ENCODE measurements at places on chromosomes 1 and 21.

DNA sequence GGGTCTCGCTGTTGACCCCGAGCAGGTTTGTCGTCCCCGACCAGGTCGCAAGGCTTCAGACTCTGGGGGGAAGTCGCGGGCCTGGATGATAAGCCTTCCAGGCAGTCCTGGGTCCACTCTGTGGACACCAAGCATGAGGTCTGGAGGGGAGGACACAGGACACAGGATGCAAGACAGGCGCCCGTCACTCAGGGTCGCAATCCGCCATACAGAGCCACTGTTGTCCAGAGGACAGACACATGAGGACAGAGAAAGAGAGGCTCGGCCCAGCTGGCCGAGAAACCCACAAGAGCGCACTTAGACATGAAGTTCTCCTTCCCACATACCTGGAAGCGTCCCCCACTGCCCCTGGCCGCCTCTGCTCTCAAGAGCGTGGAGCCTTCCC, 4.8 kb upstream of the FOXD2 start:
- DNase-seq: no peak

GRCh38 chr1:147919896-147920295, 8.3 kb upstream of the GPR89B start:
- no peak for DNase-seq

GRCh38 chr1:119542492-119542946, 35.5 kb downstream of the HSD3B1 start:
- DNase-seq: no peak

DNA sequence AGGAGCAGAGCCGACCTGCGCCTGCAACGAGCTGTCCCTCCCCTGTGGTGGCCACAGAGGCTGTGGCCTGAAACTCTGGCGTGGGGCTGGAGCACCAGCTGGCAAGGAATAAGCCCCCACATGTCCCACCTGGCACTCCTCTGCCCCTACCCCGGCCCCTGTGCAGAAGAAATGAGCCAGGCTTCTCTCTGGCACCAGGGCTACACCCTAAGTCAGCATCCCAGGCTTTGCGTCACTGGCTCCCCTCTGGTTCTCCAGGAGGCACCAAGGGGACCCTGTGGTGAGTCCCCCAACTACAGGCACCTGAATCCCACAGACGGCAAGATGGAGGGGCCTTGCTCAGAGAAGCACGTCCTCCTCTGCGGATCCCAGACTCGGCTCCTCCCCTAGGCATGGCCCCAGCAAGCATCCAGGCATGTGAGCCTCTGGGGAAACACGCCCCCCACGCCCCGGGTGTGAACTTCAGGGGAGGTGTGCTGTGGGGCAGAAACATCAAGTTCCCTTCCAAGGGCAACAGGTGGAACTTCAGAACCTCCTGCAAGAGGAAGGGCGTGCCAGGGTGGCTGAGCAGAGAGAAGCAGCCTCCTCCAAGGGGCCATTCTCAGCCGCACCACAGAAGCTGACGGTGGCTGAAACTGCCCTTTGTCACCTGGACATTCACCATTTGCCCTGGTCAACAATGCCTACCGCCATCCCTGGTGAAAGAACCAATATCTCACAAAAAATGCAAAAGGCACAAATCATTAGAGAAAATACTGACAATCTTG, 2.9 kb downstream of the KRTAP10-7 start:
- no peak for DNase-seq

GRCh38 chr1:67053535-67053784, 488 bp downstream of the SLC35D1 start:
- DNase-seq: no peak

- DNase-seq: peak; percentile 49
Observed at GRCh38 chr1:201495551-201496295, 11.2 kb downstream of the CSRP1 start.

DNA sequence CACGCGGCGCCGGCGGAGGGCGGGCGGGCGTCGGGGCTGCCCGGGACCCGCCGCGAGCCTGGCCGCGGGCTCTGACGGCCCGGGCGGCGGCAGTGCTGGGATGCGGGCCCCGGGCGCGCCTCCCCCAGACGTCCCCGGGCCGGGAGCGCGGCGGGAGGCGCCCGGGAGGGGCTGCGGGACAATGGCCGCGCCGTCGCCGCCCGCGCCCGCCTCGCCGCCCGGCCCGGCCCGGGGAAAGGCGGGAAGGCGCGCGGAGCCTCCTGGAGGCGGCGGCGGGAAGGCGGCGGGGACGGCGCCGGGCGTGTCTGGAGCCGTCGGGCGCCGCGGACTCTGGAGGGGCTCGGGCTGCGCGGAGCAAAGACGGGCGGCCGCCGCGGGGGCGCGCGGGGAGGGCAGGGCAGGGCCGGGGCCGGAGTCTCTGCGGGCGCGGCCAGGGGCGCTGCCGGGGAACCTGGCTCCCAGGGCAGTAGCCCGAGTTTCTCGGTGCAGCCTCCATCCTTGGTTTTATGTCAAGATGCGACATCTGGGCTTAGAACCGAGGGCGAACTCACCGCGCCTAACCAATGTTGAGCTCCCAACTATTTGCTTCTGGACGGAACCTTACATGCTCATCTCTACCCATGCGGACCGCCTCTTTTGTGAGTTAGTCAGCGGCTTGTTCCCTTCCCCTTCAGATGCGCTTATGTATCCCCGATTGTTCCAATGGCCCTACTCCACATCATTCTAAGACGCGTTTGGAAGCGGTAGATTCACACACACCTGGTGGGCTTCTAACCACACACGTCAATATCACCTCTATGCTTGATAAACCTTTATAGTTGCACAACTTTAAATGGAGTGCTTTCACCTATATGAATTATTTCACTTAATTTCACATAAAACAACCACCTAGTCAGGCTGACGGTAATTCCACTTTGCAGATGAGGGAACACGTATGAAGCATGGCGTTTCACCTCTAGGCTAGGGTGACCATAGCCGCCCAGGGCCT, 651 bp downstream of the ZBTB8A start:
- DNase-seq: peak; percentile 67

- no peak for DNase-seq
Observed at GRCh38 chr21:31273278-31273677, 70.8 kb downstream of the TIAM1 start.

- no peak for DNase-seq
Observed at GRCh38 chr1:91476533-91477217, 24.0 kb upstream of the CDC7 start.

DNA sequence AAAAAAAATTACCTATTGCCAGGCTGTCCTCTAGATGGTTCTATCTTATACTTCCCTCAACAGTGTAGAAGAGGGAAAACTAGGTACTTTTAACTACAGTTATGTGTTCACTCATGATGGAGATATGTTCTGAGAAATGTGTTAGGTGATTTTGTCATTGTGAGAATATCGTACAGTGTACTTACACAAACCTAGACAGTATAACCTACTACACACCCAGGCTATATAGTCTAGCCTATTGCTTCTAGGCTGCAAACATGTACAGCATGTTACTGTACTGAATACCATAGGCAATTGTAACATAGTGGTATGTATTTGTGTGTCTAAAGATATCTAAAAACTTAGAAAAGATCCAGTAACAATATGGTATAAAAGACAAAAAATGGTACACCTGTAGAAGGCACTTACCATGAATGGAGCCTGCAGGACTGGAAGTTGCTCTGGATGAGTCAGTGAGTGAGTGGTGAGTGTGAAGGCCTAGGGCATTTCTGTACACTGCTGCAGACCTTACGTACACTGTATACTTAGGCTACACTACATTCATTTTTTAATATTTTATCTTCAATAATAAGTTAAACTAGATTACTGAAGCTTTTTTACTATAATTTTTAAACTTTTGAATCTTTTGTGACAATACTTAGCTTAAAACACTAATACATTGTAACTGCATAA, 13.2 kb downstream of the MGST3 start:
- DNase-seq: no peak

DNA sequence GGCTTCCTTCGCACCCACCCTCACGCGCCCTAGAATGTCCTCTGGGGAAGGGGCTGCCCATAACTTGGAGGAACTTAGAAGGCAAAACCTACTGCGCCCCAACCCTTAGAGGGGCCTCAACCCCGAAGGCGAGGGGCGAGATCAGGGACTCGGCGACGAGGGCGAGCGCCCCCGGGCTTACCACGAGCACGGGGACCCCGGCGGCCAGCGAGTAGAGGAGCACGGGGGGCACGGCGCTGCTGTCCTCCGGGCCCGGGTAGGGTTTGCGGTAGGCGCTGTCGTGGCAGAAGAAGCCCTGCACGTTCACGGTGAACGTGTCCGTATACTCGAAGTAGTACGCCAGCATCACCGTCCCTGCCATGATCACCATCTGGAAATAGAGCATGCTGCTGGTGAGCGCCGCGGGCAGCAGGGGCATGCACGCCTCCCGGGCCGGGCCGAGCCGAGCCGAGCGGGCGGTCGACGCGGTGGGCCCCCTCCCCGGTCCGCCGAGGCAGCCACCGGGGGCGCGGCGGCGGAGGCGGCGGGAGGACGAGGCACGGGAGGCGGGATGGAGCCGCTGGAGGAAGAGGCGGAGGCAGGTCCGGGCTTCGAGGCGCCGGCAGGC, 304 bp downstream of the PLPPR5 start:
- peak; percentile 14 for DNase-seq

DNA sequence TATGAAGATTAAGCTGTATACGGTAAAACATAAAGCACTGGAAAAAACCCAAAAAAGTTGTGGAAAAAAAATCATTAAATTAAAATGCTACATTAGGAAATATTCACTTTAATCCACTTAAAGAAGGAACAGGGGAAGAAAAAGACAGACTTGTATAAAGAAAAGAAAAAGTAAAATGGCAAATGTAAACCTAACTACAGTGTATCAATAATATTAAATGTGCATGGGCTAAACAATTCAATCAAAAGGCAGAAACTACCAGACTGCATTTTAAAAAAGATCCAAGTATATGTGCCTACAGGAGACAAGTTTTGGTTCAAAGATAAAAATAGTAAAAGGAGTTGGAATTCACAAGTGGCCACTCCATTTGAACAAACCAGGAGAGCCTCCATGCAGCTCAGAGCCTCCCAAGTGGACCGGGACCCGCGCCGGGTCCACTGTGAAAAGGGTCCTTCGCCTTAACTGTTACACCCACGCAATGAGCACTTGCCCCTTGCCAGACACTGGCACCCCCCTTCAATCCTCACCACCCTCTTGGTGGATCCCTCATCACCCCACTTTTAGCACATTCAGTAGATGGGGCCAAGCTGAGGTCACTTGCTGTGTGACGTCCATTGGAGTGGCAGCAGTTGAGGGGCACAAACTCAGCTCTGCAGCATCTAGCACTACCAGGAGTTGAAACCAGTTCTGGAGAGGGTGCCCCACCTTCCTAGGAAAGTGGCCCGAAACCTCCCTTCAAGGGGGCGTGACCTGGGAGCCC, 898 bp downstream of the C1orf174 start:
- no peak for DNase-seq

DNA sequence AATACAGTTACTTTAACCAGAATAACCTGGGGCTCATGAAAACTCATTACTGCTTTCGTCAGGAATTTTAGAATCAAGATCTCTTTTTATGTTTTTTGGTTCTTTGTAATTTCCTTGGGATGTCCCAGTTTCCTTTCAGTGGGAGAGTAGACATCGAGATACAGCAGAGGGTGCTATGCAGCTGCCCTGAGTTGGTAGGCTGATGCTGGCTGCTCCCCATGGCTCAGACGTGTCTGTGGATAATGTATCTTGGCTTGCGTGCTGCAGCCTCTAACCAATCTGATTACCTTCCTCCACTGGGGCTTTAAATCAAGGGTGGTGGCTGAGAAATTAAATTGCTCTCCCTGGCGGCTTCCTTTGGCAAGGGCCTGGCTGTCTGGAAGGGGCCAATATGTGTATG, 253.7 kb downstream of the CACNA1E start:
- DNase-seq: no peak

GRCh38 chr1:159999204-159999603, 32.6 kb downstream of the PIGM start:
- DNase-seq: no peak

- no peak for DNase-seq
Observed at GRCh38 chr1:17857996-17858395, 102.9 kb downstream of the ACTL8 start.

DNA sequence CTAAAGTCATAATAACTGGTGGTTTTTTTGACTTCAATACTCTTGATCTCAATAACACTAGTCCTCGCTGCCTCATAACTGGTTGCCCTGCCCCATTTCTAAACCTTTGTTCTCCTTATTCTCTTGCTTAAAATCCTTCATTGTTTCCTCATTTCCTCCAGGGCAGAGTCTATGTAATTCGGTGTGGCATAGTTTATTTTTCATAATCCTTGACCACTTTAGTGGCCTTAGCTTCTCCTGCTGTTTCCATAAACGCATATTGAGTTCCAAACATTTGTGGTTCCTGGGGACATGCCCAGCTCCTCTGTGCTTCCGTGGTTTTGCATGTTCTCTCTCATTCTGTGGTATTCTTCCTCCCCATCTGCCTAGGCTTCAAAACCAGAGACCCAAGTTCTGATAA, 19.0 kb upstream of the TLCD4 start:
- no peak for DNase-seq

All from NCI-H526 treated with DMSO at 0.1 percent for 48 hours (cell line).